Stimulated activated CD8-positive, alpha-beta memory T cell treated with anti-CD3 and anti-CD28 coated beads, Interleukin-15, amount 100 ng/mL, for 24 hours (primary cell): ENCODE measurements at places on chromosomes 7 and 10.

- DNase-seq = no peak
These were observed 14.0 kb downstream of the AKR1B1 start for GRCh38 chr7:134444961-134445315.

- no peak for DNase-seq
These were observed 42.2 kb downstream of the AHR start for GRCh38 chr7:17340655-17341054.

- no peak for DNase-seq
These were observed 42.3 kb downstream of the C10orf105 start for GRCh38 chr10:71677261-71677660.

DNA sequence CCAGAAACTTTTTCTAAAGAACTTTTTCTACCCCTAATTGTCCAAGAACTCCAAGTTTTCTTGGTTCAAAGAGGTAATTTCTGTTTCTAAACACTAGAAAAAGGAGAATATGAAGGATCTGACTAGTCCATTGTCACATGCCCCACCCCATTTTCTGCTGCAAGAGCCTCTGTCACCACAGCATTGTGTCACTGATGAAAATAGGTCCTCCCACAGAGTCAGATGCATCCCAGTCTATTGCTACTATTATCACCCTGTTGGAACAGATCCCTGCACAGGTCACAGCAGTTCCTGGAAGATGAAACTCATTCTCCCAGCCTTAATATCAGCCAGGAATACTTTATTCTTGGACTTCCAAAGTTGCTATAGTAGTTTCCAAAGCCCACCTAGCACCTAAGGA is 7.5 kb upstream of the CFTR start:
- DNase-seq = no peak

DNA sequence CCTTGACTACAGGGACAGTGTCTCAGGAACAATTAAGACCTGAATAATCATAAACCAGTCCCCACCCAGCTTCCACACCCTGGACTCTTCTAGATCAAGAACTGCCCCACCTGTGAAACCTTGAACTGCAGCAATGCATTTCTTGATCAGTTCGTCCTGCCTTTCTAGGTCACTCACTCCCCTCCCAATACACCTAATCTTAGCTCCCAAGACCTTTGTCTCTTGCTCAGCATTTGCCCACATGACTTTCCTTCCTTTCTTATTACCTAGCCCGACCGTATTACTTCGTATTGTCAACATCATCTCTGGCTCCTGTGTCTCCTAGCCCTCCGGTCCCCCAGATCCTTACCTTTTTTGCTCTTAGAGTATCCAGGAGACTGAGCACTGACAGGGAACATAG is 5.5 kb upstream of the NAMPT start:
- DNase-seq = no peak

DNA sequence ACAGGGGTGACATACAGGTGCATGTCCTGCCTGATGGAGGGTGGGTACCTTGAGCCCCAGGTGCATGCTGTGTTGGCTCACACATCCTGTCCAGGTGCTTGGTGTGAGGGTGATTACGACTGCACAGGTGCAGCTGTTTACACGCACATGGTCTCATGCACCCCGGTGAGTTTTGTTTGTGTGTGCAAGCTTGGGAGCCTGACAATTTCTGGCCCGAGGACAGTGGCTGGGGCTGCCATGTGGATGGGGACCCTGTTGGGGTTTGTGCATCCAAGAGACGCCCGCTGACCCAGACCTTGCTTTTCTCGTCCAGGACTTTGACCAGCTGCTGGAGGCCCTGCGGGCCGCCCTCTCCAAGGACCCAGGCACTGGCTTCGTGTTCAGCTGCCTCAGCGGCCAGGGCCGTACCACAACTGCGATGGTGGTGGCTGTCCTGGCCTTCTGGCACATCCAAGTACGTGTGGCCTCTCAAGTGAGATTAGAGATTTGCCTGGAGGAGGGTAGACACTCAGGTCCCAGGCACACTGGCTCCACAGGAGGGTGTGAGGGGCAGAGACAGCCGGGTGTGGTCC is 61.7 kb downstream of the PRF1 start:
- DNase-seq = no peak

GRCh38 chr7:106883456-106884026 is 18.5 kb downstream of the PIK3CG start:
- DNase-seq = no peak

- no peak for DNase-seq
These were observed 957 bp upstream of the SVIL start for GRCh38 chr10:29635711-29636144.

DNA sequence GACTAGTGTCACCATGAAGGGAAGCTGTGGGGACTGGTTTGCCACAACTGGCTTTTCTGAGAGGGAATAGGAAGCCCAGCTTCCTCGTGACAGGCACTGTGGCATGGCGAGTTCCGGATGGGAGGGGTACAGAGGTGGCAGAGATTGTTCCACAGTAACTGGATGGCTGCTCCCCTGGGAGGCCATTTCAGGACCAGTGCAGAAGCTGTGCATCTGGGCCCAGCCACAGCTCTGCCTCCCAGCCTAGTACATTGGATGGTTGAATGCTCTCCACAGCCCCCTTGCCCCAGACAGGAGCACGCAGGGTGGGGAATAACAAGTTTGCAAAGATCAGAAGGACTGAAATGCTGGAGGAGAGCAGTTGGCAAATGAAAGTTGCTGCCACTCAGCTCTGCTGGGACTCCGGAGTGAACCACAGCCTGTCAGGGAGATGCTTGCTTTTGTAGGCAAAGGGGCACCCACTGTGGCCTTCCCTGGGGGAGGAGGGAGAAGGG is 51.8 kb downstream of the GSDME start:
- DNase-seq = no peak

DNA sequence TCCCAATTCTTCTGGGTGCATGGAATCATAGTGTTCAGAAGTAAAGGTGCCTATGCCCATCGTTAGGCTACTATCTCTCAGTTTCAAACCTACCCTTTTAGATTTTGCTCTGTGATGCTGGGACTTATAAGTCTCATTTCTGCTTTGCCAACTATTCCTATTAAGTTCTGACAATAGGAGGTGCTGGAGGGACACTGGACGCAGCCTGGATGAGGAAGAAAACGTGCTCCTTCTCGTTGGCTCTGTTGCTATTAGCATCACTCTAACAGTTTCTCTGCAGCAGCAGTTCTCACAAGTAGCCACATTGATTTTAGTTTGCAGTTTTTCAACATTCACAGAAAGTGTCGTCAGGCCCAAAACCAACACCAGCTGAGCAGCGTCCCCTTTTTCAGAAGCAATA is 72.4 kb downstream of the ABCC2 start:
- no peak for DNase-seq

GRCh38 chr7:37480041-37481031 is 31.7 kb upstream of the ELMO1 start:
- DNase-seq = no peak

GRCh38 chr10:123140164-123140982 is 4.6 kb downstream of the HMX3 start:
- DNase-seq = no peak

DNA sequence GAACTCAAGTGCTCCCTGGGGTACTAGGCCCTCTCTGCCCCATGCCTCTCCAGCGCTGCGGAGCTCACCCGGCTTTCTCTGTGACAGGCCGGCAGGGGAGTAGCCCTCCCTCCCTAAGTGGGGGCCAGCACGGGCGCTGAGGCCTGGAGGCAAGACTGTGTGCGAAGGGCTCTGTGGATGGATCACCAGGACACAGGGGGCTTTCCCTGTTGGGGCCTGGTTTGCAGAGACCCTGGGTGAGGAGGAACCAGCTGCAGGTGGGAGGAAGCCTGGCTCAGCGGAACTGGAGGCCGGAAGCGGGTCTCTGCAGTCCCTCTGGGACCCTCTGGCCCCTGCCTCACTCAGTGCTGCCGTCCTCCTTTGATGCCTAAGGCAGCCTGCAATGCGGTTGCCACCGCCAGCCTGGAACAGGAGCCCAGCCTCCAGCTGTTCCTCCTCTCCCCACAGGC is 106.0 kb downstream of the CYTH3 start:
- DNase-seq = no peak

GRCh38 chr10:535952-536351 is 153.5 kb downstream of the DIP2C start:
- DNase-seq = no peak

- no peak for DNase-seq
These were observed 82.3 kb downstream of the ZEB1 start for GRCh38 chr10:31401287-31401686.

DNA sequence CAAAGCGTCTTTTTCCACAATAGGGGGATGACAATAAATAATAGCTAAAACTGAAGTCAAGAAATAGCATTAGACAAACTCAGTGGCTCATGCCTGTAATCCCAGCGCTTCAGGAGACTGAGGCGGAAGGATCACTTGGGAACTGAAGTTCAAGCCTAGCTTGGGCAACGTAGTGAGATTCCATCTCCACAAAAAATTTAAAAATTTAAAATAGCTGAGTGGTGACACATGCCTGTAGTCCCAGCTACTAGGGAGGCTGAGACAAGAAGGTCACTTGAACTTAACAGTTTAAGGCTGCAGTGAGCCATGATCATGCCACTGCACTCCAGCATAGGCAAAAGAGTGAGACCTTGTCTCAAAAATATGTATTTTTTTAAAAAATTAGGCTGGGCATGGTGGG is 107.9 kb downstream of the AKR1D1 start:
- no peak for DNase-seq

DNA sequence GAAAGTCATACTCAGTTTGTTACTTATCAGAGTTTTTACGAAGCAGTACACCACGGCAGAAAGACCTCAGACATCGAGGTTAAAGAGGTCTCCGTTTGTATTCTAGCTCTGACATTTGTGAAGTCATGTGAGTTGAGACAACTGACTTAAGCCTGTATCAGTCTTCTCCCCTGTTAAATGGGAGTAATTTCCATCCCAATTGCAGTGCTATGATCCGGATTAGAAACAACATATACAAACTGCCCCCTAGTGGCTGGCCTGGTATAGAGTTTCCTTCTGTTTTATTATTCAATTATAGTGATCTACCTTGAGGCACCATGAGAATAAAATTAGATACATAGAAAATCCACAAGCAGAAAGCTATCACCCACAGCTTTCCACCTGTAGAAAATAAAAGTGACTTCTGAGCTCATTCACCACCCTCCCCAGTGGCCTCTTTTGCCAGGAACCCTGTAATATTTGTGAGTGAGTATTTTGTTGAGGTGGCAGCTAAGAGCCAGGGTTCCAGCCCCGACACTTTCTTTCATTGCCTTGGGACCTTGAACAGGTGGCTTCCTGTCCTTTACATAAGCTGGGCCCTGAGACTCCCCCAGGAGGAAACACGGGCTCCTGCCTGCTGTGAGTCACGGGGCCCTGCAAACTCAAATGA is 607.2 kb upstream of the MGMT start:
- DNase-seq = no peak

DNA sequence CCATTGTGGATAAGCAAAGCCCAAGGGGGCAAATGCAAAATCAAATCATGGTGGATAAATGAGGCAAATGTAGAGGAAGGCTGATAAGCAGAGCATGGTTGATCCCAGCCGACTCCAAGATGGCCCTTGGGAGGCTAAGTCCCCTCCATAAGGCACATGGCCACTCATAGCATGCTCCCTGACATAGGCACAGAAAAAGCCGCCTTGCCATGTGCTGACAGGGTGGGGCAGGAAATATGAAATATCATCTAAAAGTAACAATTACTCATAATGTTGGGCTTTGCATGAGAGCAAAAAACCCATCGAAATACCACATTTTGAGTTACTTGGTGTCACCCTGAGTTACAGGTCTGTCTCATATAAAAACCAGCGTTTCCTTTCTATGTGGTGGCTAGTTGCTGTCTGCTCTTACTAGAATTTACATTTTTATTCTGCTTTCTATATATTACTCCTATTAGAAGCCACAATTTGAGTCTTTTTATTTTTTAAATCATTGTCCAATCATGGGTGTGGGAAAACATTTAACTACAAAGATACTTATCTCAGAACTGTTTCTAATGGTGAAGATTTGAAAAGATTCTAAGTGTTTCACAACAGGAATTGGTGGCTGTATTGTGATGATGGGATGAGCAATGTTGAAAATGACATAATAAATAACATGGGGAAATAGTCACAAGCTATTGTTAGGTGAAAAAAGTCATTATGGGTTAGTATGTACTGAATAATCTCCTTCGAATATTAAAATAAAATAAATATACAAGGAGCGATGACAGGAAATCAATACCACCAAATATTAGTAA is 102.7 kb downstream of the CUBN start:
- no peak for DNase-seq

DNA sequence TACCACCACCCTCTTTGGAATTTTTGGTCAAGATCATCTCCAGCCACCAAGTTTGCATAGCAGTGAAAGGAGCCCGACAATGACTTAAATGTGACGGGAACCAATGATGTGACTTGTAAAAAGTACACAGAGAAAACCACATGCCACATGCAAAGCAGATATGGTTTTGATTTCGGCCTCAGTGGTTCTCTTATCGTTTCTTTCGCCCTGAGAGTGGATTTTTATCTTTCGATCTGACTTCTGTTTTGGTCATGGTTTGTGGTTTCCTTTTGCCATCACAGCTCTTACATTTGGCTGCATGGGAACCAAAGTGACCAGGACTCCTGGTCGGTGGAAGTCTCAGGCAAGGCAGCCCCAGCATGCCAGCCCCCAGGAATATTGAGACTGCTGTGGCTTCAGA is 31.5 kb downstream of the TCF7L2 start:
- no peak for DNase-seq

- DNase-seq = no peak
These were observed 17.3 kb upstream of the EVX1 start for GRCh38 chr7:27224983-27225934.

- DNase-seq = no peak
These were observed 534.0 kb downstream of the DNAJB6 start for GRCh38 chr7:157870644-157871290.

- no peak for DNase-seq
These were observed 80.1 kb upstream of the PFKP start for GRCh38 chr10:2987185-2987768.

DNA sequence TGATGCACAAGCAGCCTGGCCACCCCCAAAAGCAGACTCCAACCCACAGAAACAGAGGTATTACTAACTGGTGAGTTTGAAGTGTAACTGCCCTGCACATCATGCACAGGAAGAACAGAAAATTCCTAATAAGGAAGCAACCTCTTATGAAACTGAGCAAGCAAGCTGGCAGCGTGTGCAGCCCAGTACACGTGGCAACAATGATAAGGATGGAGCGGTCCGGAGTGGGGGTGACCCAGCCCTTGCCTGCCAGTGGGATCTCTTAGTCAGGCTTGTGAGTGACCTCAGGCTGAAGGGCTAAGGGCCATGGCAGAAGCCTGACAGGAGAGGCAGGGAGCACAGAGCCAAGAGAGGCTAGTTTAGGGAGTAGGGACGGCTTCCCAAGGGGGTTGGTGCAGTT is 22.1 kb upstream of the AOAH start:
- no peak for DNase-seq
